GM23248 (cell line): ENCODE measurements at places on chromosomes 6 and 20.

DNA sequence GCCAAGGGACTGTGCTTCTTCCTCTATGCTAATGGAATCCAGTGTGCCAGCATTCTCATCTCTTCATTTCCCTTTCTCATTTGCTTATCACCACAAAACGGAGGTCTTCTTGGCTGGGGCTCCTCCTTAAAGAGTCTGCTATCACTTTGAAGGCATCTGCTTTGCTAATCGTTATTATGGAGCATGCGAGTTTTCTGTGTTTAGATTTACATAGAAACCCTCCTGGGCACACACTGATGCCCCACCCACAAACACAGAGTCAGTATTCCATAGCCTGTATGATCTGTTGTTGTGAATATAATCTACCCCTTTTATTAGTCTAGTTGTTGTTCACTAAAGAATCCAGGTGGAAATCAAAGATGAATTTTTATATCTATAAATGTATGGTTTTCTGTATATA is 83.4 kb upstream of the XRN2 start:
- no peak for DNase-seq

DNA sequence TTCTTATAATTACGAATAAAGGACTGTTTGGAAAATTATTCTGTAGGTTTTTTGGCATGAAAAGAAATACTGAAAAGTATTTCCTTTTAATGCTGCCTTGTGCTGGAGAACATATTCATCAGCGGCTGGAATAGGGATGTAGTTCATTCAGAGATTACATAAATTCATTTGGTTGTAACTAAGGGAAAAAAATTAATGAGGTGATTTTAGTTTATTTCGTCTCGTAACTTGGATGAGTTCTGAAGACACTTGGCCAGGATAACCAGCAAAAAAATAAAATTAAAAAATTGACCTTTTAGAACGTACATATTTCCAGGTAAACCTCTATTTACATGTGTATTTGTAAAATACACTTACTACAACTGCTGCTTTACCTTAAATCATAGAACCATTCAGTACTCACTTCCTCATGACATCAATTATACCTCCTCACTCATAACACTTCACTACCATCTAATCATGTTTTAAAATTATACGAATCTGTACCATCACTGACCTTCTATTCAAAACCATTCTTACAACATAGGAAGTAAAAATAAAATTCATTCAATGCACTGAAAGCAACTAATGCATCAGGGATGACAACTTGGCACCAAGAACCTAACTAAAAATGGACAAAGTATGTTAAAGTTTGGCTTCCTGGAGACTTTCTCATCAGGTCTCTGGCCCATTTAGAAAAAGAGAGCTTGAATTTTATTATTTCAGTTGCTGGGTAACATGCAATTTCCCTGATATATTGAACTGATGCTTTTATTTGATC is 17.2 kb downstream of the KLHL31 start:
- no peak for DNase-seq

- DNase-seq = peak; percentile 12
Observed at GRCh38 chr6:170176136-170176897, 114.6 kb downstream of the DLL1 start.

- no peak for DNase-seq
Observed at GRCh38 chr6:40537446-40537845, 49.7 kb downstream of the LRFN2 start.

GRCh38 chr6:142478117-142478516 is 176.3 kb downstream of the ADGRG6 start:
- peak; percentile 69 for DNase-seq

DNA sequence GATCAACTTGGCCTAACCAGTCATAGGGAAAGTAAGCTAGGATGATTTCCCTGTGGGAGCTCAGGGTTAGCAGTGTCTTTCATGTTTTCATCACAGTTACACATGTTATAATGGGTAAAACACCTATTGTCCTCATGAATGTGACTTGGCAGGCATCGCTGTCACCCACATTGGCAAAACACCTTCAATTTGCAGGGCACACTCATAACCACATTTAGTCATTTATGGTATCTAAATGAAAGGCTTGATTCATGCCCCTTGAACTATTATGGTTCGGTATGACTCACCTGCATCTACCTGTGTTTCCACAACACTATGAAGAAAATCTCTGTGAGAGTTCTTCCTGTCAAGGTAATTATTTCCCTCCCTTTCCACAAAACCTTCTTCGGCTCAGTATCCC is 49.2 kb downstream of the FRK start:
- no peak for DNase-seq

- no peak for DNase-seq
Observed at GRCh38 chr6:105313211-105313610, 89.7 kb downstream of the PREP start.
